ENCODE measurements at places on chromosomes 3 and 15.

GRCh38 chr15:74531144-74531811 lies 9.7 kb upstream of the ARID3B start:
- DNase-seq, result no peak

- DNase-seq, result no peak
Measured at GRCh38 chr3:4660936-4661335, 167.8 kb downstream of the ITPR1 start.

DNA sequence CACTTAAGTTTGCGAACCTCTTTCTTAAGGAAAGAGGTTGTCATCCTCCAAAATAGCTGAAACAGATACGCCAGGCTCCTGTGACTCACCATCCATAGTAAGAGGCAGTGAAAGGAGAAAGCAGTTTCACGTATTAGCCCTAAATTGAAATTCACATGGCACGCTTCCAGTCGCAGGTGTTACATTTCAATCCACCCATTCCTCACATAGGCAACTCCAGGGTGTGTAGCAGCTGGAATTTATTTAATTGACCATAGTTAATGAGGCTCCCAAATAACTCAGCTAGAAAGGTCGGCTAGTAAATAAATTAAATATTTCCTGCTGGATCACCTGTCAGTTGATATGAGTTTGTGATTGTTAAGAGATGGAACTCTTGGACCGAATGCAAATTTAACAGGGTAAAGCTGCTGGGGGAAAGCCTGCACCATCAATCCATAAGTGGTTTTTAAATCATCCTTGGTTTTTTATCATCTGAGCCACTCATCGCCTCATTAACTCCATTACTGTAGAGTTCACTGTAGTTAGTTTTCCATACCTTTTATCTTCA lies 19.6 kb downstream of the NSUN3 start:
- no peak for DNase-seq

- no peak for DNase-seq
Measured at GRCh38 chr15:99410477-99410876, 155.3 kb upstream of the MEF2A start.

DNA sequence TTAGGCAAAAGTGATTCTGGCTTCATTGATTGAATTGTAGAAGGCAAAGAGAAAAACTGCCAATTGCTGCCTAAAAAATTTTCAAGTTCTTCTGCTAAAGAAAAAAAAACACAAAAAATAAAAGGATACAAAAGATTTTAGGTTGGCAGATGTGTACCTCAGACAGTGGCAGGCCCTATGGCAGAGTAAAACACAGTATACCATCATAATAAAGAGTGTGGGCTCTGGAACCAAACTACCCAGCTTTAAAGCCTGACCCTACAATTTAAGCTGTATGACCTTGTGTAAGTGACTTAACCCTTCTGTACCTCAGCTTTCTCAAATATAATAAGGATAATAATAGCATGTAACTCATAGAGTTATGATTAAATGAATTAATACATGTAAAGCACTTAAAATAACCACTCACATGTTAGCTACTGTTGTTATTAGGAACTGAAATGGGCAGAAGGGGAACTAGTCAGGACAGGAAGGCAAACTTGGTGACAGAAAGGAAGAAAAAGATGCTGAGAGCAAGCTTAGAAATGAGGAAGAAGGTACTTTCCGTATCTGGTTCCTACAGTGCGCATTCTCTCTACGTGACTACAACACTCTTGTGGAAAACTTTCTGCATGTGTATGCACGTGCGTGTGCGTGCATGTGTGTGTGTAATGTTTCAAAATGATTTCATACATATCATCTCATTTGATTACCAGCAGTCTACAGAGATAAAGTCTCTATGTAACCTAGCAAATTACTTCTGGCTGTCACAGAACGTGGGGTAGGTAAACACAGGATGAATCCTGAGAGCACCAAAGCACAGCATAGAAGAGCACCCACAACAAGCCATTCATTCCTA lies 13.6 kb upstream of the GATM start:
- DNase-seq, result no peak

GRCh38 chr15:40048211-40048792 lies 9.3 kb upstream of the SRP14 start:
- no peak for DNase-seq

DNA sequence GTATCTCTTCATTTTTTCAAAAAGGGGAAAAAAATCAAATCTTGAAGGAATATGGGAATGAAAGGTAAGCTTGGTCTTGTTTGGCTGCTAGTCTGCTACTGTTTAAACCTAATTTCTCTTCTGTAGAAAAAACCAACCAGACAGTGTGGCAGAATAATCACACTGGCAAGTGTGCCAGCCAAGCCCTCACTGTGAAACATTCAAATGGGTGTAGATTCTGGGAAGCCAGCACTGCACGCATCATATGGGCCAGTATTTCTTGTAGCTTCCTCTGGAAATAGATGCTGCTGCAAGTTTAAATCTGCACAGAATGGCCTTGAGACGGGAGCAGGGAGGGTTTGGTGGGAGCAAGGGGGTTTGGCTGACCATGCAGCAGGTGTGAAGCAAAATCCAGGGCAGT lies 62.1 kb downstream of the POMGNT2 start:
- DNase-seq, result no peak

DNA sequence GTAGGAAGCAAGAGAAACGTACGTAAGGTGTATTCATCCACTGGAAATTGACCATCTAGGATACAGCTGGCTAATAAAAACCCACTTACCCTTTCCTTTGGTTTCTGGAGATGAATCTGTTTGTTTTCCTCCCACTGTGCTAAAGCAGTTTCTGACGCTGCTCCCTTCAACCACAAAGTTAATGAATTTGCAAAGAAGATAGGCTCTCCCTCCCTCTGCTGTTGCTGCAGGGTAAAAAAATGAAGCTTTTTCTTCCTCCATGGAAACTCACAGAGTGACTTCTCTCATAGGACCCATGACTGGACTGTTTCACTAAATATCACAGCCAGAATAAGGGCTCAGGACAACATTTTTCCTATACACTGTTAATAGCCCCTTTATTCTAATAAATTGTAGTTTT lies 172.1 kb upstream of the LRRN1 start:
- no peak for DNase-seq

DNA sequence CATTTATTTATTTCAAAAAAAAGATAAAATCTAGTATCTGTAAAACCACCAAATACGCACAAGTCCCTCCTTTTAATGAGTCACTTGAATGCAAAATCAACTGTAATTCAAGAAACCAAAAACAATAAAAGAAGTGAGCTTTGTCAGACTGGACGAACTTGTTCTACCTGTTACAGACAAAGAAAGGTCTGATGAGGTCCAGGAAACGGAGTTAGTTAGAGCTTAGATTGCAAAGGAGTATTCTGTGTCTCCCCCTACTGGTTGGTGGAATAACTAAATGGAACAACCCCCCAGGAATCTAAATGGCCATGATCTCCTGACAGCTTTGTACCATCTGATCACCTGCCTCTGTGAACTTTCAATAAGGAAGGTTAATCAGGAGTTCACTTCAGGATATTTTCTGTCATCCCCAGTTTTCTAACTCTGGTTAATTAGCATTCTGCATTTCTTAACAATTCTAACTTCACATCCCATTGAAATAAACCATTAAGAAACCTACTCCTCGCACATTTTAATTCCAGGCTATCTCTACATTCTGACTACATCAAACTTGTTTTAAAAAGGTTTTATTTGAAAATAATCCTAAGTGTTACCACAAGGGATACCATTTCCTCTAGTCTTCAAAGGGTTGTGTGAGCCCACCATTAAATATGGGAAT lies 333.0 kb upstream of the SATB1 start:
- no peak for DNase-seq

DNA sequence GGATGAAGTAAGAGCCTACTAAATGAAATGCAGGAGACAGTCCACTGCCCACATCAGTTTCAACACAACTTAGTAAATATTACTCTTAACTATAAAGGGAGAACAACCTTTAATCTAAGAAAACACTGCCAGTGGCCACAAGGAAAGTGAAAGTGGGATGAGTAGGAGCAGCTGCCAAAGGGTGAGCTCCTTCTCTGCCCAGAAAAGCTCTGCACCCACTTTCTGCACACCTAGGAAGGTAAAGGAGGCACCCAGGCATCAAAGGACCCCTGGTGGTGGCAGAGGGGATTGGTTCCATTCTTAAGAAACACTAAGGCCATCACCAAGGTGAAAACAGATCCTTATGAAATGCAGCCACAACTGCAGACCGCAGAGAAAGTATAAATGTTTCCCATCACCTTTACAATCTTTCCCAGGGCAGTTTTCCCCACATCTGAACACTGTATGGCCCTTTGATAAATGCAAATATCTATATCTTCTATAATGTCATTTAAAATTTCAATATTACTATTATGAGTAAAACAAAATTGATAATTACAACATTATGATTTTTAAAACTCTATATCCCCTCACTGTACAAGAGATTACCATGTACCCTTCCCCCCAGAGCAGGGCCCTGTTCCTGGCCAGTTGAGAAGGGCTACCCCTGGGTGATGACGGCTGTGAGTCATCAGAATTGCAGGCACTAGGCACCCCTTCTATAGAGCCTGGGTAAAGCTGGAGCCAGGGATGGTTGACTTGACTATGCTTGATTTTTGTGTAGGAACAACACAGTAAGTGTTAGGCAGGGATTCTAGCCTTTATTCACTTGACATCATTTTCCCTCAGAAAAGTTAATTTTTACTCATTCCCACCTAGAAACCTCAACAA lies 92.0 kb downstream of the SNRK start:
- DNase-seq, result peak; percentile 65

- DNase-seq, result no peak
Measured at GRCh38 chr3:46695177-46695961, 1.9 kb upstream of the ALS2CL start.

DNA sequence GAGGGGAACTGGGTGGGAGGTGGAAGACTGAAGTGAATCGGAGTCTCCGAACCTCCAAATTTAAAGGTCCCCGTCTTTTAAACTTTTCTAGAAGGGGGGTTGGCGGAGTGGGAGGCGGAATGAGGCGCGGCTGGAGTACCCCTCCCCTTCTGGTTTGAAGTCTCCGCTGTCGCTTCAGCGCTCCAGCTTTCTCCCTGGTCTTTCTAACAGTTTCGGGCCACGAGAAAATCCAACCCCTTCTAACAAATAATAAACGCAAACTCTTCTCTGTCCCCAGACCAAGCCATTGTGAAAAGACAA lies 2.5 kb upstream of the MECOM start:
- no peak for DNase-seq

DNA sequence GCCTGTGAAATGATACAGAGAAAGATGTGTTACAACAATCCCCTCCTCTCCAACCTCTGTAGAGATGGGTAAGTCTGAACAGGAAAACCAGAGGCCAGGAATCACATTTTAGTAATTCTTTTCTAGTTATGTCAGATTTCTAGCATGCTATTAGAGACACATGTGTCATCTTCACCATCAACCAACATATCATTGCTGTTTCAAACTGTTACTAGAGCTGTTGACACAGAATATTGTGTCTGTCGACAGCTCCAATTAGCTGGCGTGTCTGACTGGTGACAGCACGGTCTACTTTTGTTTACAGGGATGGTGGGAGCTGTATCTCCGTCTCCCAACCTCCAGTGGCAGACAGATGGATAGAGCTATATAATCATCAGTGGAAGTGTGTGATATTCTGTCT lies 393.2 kb downstream of the SOX2 start:
- no peak for DNase-seq

DNA sequence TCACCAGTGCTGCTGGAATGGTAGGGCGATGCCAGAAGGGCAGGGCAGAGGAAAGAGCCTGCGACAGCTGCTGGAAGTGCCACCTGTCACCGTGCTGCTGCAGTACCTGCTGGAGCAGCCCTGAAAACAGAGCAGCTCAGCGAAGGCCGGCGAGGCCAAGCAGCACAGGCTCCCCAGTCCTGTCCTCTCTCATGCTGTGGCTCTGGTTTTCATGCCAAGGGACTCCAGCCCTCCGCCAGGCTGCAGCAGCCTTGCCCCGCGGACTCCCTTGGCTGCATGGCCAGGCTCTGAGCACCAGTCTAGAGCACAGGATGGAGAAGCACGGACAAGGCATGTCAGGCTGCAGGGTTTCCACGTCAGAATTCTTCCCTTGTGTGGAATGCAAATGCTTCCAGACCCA lies 43.9 kb downstream of the ADCY5 start:
- DNase-seq, result no peak

DNA sequence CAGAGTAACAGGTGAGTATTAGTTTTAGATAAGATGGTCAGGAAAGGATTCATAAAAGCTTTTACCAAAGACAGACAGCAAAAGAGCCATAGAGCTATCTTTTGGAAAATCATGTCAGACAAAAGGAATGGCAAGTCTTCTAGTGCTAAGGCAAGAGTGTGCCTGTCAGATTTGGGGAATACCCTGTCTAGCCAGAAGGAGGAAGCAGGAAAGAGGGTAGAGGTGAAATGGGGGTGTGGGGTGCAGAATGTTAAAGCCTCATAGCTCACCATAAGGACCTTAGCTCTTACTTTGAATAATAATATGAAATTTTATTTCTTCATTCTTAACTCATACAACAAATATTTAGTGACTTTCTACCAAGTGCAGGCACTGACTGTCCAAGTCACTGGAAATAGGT lies 512.1 kb upstream of the ROBO2 start:
- no peak for DNase-seq

GRCh38 chr3:37582086-37582485 lies 279.6 kb upstream of the CTDSPL start:
- DNase-seq, result no peak

GRCh38 chr3:10968401-10968800 lies 24.1 kb upstream of the SLC6A1 start:
- DNase-seq, result no peak

DNA sequence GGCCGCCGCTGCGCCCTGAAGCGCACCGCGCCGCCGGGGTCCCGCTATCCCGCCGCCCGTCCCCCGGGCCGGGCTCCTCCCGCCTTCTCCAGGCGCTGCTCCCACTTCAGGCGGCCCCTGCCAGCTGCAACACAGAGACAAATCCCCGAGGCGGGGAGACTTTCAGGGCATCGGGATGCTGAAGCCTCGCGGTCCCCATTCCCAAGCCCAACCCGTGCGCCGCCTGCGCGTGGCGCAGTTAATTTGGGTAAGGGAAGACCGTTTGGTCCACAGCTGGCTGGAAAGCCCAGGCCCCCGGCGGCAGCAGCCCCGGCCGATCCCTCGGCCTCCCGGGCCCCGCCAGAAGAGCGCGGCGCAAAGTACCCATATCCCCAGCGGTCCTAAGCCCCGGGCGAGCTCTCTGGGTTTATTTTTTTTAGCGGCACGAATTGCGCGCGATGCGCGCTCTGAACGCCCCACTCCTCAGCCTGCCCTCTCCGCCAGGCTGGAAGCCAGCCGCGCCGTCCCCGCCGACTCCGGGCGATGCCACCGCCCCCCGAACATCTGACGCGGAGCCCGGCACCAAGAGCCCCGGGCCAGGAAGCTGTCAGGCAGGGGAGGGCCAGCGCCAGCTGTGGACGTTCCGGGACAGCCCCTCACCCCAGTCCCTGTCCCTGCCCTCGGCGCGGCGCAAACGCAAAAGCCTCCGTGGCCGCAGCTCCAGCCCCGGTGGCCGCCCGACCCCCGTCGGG lies 517 bp downstream of the FBN1 start:
- DNase-seq, result peak; percentile 57

- peak; percentile 41 for DNase-seq
Measured at GRCh38 chr15:63605816-63606215, 8.6 kb downstream of the FBXL22 start.

- no peak for DNase-seq
Measured at GRCh38 chr3:72427624-72428023, 420.6 kb downstream of the SHQ1 start.

- DNase-seq, result no peak
Measured at GRCh38 chr3:169939320-169939719, 27.3 kb upstream of the SEC62 start.
